ENCODE measurements at places on chromosomes 11 and 22.

- DNase-seq, result no peak
These were observed 13.8 kb downstream of the CABP7 start for GRCh38 chr22:29733362-29734201.

- no peak for DNase-seq
These were observed 3.7 kb downstream of the IL2RB start for GRCh38 chr22:37146051-37146385.

- no peak for DNase-seq
These were observed 132.9 kb downstream of the BBOX1 start for GRCh38 chr11:27173545-27173944.

DNA sequence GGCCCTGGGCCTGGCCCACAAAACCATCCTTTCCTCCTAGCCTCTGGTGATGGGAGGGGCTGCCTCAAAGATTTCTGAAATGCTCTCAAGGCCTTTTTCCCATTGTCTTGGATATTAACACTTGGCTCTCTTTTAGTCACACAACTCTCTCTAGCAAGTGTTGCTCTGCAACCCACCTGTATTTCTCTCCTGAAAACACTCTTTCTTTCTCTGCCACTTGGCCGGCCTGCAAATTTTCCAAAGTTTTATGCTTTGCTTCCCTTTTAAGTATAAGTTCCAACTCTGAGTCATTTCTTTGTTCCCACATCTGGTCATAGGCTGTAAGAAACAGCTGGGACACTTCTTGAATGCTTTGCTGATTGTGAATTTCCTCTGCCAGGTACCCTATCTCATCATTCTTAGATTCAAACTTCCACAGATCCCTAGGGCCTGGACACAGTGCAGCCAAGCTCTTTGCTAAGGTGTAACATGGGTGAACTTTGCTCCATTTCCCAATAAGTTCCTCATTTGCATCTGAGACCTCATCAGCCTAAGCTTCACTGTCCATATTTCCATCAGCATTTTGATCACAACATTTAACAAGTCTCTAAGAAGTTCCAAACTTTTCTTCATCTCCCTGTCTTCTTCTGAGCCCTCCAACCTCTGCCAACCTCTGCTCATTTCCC lies 93.8 kb downstream of the TRIM29 start:
- no peak for DNase-seq

- no peak for DNase-seq
These were observed 15.7 kb upstream of the KCTD14 start for GRCh38 chr11:78038697-78039313.

- no peak for DNase-seq
These were observed 33.3 kb downstream of the BARX2 start for GRCh38 chr11:129408865-129409444.

DNA sequence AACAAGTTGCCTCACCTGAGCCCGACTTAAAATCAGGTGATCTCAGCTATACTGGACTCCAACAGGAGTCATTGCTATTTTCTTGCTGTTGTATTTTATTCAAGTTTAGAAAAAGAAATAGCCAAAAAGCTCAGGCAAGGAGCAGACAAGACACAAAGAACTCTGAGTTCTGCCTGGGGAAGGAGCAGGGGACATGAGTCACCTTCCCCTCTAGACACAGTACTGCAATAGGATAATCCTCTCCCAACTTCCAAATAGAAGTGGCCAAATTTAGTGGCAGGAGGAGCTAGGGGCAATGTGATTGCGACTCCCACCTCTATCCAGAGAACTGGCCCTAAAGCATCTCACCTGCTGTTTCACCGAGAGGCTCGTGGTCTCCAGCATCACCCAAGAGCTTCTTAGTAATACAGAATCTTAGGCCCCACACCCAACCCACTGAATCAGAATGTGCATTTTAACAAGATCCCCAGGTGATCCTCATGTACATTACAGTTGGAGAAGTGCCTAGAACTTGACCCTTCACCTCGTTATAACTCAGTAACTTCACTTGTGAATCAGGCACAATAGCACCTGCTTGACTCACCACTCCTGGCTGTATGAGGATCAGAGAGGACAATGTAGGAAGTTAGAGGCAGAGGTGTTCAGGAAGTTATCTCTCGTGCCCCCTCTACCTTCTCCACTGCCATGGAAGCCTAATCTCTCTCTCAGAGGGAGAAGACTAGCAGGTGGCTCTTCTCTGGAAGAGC lies 56.8 kb upstream of the FBXO3 start:
- DNase-seq, result no peak

GRCh38 chr11:65591939-65592857 lies 3.4 kb downstream of the KCNK7 start:
- DNase-seq, result no peak

DNA sequence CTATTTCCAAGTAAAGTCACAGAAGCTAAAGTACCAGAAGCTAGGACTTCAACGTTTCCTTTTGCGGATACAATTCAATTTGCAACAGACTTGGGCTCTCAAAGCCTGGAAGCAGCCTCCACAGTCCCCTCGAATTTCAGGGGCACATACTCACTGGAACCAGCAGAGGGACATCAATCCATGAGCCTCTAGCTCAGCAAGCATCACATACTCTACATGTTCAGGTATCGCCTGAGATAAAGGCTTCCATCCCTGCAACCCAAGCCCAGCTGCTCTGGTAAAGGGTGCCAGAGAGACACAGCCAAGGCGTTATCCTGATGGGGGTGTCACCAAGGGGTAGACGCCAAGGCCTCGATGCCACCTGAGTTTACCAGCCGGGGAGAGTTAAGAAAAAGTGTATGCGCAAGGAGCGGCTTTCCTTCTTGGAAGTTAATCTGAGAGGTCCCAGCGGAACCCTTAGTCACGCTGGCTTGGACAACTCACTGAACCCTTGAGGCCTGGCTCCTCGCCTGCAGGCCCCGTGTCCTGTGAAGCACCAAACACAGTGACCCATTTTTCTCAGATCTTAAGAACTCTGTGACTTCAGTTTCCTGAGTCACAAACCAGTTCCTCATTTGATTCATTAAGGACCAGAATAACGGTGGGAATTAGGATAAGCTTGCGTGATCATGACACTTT lies 13.0 kb downstream of the LTO1 start:
- no peak for DNase-seq

DNA sequence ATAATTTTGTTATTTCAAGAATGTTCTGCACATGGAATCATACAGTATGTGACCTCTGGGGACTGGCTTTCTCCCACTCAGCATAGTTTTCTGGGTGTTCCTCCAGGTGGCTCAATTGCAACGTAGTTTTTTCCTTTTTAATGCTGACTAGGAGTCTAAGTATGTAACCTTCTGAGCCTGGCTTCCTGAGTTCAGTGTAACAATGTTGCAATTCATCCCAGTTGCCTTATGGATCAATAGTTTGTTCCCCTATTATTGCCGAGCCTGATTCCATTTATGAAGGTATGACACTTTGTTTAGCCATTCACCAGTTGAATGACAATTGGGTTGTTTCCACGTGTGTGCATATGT lies 128.3 kb downstream of the CRYBB2 start:
- no peak for DNase-seq

GRCh38 chr11:92954003-92954402 lies 15.4 kb upstream of the MTNR1B start:
- DNase-seq, result no peak

DNA sequence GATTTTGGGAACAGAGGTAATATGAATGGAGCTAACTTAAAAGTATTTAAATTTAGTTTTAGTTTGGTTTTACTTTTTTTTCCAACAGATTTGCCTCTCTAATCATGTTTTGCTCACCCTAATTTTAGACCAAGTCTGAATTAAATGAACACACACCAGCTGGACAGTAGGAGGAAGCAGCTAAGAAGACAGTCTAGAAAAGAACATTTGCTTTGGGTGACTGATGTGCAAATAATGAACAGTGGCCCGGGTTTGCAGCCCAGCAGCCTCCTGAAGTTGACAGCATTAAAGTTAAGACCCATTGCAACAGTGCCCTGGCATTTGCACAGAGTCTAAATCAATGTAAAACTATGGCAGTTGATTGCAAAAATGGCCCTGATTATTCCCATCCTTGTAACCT lies 66.4 kb upstream of the SORL1 start:
- no peak for DNase-seq

DNA sequence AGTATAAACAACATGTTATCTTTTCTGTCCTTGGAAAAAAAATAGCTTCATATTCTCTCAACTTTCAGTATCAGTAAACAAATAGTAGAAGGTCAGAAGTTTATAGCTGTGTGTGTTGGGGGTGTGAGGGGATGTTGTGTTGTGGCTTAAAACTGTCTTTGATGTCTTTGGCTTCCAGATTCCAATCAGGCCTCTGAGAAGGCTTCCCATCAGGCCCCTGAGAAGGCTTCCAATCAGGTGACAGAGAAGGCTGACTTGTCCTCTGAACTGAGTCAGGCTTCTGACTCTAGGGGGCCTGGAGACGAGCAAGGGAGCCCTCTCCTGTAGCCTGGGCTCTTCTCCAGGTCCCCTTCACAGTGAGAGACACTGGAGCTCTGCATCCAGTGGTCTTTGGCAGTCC lies 9.3 kb downstream of the MTFP1 start:
- DNase-seq, result no peak

DNA sequence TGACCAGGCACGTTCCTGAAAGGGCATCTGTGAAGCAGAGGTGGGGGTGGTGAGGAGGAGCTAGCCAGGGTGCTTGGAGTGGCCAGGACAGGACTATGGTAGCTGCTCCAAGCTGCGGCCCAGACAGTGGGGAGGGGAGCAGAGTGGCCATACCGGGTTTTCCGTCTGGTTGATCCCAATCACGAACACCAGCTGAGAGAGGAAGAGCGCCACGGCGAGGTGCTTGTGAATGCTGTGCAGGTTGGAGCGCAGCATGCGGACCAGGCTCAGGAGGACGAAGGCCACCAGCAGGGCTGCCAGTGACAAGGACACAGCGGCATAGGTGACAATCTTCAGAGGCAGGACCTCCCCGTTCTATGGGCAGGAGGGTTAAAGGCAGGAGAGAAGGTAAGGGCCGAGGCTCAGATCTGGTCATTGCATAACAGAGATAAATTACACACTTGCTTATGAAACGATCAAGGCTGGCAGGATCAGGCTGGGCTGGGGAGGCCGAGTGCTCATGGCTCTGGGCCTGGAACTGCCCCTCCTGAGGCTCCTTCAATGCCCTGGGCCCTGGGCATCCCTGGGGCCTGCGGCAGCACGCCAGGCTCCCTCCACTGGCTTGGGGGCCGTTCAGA lies 41.5 kb downstream of the TRMU start:
- no peak for DNase-seq

- no peak for DNase-seq
These were observed 10.6 kb downstream of the TMEM184B start for GRCh38 chr22:38262051-38262795.

- DNase-seq, result no peak
These were observed 92.8 kb downstream of the MYEOV start for GRCh38 chr11:69386594-69387408.

GRCh38 chr11:22703040-22703439 lies 36.6 kb downstream of the GAS2 start:
- no peak for DNase-seq

DNA sequence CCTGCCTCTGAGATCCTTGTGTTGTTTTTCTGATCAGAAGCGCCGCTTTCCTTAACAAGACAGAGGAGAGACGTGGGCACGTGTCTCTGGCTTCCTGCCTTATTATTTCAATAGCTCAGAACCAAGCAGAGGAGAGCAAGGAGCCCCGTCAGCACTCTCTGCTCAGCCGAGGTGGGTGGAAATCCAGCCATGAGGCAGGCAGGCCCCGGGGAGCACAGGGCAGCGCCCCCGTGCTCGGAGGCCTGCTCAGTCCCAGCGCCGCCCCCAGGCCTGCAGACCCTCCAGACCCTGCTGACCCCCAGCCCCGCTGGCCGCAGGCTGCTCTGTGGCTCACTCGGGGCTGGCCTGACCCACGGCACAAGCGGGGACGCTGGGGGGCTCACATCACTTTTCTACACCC lies 162.8 kb downstream of the BRD1 start:
- no peak for DNase-seq

GRCh38 chr11:69465236-69466000 lies 16.0 kb upstream of the LINC01488 start:
- DNase-seq, result no peak

DNA sequence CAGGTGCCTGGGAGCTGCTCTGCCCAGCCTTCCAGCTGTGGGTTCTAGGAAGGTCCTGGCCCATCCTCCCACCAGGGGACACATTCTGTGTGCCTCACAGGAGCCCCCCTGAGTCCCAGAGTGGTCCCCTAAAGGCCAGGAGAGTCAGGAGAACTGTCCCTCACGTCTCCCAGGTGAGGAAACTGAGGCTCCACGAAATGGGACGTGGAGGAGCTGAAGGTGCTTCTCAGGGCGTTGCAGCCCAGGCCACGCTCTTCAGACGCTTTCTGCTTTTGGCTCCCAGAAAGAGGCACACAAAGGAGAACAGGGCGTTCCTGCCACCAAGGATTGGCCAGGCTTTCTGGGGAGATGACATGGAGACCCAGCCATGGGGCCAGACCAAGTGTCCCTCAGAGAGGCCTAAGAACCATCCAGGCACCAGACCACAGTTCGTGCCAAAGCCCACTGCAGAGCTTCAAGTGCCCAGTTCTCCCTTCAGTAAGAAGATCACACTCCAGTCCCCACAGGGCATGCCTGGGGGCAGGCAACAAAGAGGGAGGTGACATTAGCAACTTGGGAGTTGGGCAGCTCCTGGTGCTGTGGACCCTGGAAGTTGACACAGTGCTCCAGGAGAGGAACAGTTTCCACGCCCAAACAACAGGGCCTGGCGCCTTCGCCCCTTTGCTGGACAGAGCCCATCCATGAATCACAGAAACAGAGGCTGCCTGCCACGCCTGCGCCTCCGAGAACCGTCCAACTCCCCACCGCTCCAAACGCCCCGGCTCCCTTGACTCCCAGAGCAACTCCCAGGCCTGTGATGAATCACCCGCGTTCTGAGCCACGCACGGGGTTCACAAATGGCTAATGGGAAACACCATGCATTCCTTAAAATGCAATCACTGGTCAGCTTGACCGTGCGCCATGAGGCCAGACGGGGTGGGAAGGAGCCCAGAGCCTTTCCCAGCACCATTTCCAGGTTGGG lies 589.2 kb downstream of the BRD1 start:
- no peak for DNase-seq

DNA sequence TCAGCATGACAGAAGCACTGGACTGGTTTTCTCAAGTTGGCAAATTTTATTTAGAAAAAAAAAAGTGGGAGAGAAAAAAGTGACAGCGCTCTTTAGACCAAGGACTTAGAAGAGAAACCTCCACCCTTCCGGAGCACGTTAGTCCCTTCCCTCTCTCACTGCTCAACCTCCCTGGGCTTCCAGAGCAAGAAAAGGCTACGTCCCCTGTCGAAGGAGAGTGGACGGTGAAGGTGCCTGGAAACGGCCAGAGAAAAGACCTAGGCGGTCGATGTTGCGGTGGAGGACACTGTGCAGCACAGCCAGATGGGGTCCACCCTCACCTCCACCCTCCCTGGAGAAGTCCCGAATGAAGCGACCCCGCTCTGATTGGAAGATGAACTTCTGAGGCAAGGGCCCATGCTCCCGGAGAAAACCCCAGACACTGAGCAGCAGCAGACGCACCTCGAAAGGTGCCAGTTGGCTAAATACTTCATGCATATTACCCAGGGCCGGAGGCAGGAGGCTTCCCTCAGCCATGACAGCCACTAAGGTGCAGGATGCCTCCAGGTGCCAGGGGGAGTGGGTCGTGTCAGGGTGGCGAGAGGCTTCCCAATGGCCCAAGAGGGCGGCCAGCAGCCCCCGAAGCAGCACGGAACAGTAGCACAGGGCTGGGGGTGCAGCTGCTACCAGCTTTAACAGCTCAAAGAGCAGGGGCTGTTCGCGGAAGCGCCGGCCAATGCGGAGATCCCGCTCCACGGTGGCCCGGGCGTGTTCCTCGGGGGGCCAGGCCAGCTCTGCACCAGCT lies 604 bp upstream of the GANAB start:
- DNase-seq, result no peak
